ENCODE measurements at places on chromosomes 2 and 18.
A peak's percentile ranks its signal among the peaks of the same experiment; 100 is the strongest.

DNA sequence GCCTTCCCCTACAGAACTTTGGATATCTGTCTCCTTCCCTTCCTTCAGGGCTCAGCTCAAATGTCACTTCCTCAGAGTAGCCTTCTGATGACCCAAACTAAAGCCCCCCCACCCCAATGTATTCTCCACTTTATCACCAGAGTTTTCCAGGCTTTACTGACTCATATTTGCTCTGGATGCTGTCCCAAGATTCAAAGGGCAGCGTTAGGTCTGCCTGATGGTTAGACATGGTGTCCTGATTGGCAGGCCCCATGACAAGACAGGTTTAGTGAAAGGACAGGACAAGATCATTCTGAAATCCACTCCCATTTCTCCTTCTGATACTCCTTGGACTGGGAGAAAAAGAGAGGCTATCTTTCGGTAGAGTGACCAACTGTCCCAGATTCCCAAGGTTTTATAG lies 22.6 kb upstream of the RPIA start:
- no peak for DNase-seq

DNA sequence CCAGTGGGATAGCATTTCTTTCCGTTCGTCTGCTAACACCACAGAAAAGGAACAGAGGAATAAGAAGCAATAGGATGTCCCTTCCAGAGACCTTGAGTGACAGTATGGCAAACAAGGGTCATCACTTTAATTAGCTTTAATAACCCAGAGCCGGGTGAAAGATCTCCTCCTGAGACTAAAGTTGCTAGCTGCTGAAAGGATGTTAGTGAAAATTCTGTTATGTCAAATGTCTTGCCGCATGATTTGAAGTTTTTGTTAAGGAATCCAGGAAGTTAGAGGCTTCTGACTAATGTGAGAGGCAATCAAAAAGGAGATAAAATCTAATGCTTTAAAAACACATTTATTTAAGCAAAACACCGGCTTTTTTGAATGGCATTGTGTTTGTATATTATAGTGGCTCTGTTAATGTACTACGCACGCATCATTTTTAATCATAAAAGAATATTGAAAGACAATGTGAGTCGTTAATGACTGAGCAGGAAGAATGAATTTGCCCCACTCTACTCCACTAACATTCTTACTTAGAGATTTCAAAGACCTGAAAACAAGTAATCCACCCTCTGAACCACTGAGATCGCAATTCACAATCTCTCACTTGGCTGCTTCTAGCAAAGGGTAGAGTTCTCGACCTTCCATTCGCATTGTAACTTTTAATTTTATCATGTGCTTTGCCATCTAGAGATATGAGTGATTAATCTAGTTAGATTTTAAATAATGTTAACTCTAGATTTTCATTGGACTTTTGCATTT lies 536.6 kb downstream of the LRRTM4 start:
- no peak for DNase-seq

DNA sequence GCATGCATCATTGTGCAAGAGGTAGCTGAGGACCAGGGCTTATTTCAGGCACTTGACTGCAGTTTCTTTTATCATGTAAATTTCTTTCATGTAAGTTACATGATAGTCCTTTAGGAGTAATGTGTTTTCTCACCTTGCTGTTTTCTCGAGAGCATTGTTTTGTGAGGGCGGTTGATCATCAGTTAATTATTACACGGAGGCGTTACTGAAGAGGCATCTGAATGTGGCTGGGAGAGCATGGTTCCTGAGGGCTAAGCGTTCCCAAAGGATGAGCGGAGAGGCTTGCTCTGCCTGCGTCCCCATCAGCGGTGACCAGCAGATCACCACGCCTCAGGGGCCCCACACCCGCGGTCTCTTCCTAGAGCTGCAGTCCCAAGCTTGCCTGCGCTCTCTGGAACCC lies 156.1 kb upstream of the NFATC1 start:
- DNase-seq = no peak

GRCh38 chr2:193935114-193935513 lies 1721.9 kb upstream of the SLC39A10 start:
- no peak for DNase-seq

- no peak for DNase-seq
These were observed 100.7 kb downstream of the ANKRD44 start for GRCh38 chr2:197209742-197210408.

GRCh38 chr2:152506843-152507242 lies 171.9 kb downstream of the FMNL2 start:
- no peak for DNase-seq

DNA sequence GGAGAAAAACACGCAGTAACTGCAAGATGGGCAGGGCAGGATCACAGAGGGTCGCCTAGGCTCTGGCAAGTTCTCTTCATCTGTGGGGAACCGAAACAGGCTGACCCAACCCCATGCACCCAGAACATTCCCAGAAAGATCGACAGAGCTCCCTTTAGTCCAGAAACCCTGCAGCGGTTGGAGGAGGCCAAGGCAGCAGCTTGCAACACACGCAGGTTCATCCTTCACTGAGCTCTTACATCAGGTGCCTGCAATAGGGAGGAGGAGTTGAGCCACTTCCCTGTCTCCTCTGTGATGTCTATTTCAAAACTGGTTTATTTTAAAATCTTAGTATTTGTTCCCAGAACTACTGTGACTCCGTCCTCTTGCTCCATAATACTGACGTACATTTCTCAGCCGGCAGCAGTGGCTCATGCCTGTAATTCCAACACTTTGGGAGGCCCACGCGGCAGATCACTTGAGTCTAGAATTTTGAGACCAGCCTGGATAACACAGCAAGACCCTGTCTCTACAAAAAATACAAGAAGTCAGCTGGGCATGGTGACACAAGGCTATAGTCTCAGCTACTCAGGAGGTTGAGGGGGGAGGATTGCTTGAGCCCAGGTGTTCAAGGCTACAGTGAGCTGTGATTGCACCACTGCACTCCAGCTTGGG lies 11.5 kb upstream of the SLC11A1 start:
- DNase-seq = peak; percentile 15

GRCh38 chr2:181678861-181679543 lies 1.3 kb downstream of the NEUROD1 start:
- no peak for DNase-seq

GRCh38 chr18:37564711-37565100 lies 892 bp downstream of the CELF4 start:
- peak; percentile 48 for DNase-seq

DNA sequence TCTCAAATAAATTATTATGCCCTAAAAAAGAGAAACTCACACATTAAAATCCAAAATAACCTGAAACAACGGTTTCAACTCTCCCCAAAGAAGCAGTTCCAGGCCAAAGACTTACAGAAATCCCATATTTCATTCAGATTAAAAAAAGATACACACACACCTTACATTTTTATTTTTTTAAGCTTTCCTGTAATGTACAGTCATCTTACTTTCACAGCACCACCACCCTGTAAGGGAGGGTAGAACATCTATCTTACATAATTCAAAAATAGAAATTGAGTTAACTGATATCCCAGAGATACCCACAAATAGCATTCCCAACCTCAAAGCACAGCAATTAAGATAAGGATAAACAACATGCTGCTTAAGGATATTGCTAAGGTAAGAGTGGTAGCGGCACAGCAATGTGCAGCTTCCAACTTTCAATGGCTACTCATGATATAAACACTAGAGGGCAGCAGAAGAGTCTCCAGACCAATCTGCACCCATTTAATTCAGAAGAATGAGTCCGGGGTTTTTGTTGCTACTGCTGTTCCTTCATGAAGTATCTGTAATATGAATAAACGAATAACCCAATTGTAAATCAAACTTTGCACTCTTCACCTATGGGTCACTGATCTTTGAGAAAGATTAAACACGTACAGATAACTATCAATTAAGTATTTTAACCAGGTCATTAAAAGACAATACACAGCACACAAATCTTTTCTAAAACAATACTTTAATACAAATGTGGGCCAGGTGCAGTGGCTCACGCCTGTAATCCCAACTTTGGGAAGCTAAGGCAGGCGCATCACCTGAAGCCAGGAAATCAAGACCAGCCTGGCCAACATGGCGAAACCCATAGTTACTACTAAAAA lies 11.3 kb downstream of the GFPT1 start:
- DNase-seq = no peak

GRCh38 chr18:62952807-62953206 lies 237.5 kb downstream of the PHLPP1 start:
- no peak for DNase-seq

GRCh38 chr2:151150331-151151320 lies 111.0 kb downstream of the RBM43 start:
- no peak for DNase-seq

DNA sequence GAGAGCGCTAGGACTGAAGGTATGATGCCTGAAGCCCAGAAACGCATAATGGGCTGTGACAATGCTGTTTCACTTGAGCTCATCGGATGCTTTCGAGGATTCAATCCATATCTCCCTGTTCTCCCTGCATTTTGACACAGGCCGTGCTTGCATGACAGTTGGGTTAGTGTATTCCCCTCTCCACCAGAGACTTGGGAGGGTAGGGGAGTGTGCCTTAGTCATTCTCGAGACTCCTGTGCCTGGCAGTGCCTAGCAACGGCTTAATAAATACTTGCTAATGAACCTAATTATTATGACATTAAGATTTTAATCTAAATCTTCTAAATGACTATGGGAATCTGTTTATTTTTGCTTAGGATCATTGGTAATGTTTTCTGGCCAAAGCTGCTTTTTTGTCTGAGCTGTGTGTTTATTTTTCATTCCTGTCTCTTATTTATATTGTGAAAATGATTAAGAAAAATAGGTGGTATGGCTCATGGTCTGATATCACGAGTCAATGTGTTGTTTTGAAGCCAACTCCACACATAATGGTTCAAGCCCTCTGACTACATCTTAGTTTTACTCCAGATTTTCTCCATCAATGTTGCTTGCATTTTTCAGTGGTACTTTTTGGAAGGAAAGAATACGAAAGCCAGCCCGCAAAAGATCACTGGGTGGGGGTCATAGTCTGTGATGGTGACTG lies 61.3 kb downstream of the NEDD4L start:
- no peak for DNase-seq

DNA sequence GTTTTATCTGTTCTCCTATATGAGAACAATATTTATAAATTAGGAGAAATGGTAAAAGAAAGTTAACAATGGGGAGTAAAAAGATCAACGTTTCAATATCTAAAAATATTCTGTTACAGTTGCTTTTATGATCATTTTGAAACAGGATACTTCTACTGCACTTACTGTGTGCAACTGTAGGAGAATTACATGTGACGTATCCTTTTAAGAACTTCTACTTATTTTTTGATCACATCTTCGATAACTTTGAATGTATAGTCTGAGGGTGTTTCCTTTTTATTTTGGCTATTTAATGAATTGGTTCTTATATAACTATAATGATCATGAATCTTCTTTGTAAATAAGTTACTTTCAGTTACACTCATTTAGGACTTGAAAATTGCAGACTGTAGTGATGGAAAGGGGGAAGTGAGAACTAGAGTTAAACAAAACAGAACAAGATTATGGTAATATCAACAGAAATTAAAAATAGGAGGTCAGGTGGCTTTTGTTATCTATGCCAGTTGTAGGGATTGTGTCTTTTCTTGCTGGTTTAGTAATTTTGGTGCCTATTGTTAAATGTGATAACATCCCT lies 109.9 kb downstream of the MSTN start:
- no peak for DNase-seq

- DNase-seq = no peak
These were observed 53.3 kb upstream of the CCDC195 start for GRCh38 chr2:224769489-224769888.

DNA sequence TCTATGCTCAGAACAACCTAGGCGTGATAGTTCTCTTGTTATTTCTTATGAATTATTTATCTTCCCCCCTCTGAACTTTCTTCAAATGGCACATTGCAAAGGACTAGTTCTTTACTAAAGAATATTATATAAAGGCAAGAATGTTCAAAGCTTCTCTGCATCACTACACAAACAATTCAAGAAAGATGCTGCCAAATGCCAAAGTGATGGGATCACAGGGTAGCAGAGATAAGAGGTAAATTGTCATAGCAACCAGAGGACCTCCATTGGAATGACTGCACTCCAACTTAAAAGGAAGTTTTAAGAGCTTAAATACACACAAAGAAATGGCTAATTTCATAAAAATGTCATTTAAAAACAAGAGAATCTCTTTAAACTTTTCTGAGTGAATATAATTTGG lies 72.8 kb downstream of the AQP4 start:
- DNase-seq = peak; percentile 4

GRCh38 chr2:7209757-7210555 lies 292.7 kb downstream of the RNF144A start:
- DNase-seq = peak; percentile 93
